WTC11 (cell line): ENCODE measurements at places on chromosomes 1 and 21.

- no peaks in the 10 kb centered on the region for H3K27me3 ChIP-seq
- no peak overlapping the region for H3K27ac ChIP-seq
- no peaks in the 10 kb centered on the region for H3K4me1 ChIP-seq
- H3K36me3 ChIP-seq = no peaks in the 10 kb centered on the region
- DNase-seq = no peak
These were observed 63.7 kb downstream of the MAP10 start for GRCh38 chr1:232868793-232869491.

DNA sequence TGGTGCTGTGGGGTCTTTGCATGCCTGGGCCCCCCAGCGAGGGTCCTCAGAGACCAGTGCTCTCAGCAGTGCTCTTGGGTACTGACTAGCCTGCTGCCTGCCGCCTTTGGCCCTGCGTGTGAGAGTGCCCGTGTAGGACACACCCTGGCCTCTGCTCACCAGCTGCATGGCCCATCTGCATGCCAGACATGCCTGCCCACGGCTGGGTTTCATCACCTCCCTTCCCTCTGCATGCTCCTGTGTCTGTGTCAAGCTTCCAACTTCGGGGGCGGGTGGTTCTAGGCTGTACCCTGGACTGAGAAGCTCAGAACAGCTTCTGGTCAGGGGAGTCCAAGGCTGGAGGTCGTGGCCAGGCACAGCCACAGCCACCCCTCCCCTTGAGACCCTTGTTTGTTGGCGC is 56.9 kb downstream of the PTPRF start:
- peak overlapping the region; percentile 48; the same call in 1 of the 2 replicates for H3K27ac ChIP-seq
- H3K27me3 ChIP-seq = no peaks in the 10 kb centered on the region
- no peaks in the 10 kb centered on the region for H3K4me1 ChIP-seq
- no peak overlapping the region for H3K4me3 ChIP-seq
- no peak for DNase-seq
- H3K36me3 ChIP-seq = peaks cover 21% of the 10 kb centered on the region; the same call in 1 of the 2 replicates

DNA sequence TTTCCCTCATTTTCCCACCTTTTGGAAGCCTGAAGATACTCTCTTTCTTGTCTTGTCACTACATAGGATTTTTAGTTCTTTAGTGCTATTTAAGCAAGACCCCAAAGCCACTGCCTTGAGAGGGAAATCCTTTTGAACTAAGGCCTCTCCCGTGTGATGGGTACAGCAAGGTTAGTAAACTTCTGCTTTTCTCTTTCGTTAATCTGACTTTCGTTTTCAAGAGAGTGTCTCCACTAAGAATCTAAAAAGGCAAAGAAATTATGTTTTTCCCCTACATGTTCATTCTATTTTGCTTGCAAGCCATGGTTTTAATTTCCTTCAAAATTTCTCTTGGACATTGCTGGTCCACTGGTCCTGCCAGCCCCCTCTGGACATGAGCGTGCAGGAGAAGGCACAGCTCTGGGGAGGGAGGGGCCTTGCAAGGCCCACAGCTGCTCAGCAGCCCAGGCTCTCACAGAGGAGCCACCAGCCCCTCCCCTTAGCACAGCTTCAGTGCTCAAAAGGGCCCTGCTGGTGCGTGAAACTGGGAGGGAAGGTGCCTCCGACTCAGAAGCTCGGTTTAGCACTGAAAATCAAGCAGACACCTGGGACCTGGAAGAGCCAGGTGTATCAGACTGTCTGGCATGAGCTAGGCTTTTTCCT is 210.9 kb upstream of the GALNT2 start:
- DNase-seq = no peak
- H3K4me3 ChIP-seq = no peak overlapping the region
- H3K36me3 ChIP-seq = no peaks in the 10 kb centered on the region
- H3K27ac ChIP-seq = no peak overlapping the region
- H3K4me1 ChIP-seq = peaks cover 3% of the 10 kb centered on the region
- no peaks in the 10 kb centered on the region for H3K27me3 ChIP-seq

GRCh38 chr1:17627239-17628052 is 87.9 kb downstream of the ARHGEF10L start:
- peaks cover 9% of the 10 kb centered on the region; the same call in 1 of the 2 replicates for H3K4me1 ChIP-seq
- no peak overlapping the region for H3K27ac ChIP-seq
- H3K36me3 ChIP-seq = peaks cover 18% of the 10 kb centered on the region
- H3K4me3 ChIP-seq = no peak overlapping the region
- no peaks in the 10 kb centered on the region for H3K27me3 ChIP-seq

DNA sequence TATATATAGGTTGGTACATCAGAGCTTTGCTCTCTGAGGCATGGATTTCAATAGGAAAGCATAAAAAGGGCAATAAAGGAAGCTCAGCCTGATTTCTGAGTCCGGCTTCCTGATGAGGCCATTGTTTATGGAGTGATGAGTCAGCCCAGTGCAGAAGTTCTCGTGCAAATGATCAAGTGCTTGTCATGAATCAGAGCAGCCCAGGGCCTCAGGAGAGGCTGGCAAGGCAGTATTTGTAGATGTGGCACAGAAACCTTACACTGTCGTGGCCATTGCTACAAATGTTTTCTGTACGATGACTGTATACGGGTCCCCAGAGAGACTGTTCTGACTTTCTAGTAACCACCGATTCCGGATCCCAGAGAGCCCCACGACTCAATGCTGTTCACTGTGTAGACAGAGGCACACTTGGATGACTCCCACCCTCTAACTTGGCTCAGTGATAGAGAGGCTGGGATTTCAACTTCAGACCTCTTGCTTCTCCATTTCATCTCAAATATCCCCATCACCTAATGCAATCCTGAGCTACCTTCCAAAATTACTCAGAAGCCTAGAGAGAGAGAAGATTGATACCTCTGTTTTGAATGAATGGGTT is 26.8 kb downstream of the UMODL1 start:
- no peaks in the 10 kb centered on the region for H3K4me1 ChIP-seq
- H3K4me3 ChIP-seq = no peak overlapping the region
- peaks cover 2% of the 10 kb centered on the region for H3K27me3 ChIP-seq

DNA sequence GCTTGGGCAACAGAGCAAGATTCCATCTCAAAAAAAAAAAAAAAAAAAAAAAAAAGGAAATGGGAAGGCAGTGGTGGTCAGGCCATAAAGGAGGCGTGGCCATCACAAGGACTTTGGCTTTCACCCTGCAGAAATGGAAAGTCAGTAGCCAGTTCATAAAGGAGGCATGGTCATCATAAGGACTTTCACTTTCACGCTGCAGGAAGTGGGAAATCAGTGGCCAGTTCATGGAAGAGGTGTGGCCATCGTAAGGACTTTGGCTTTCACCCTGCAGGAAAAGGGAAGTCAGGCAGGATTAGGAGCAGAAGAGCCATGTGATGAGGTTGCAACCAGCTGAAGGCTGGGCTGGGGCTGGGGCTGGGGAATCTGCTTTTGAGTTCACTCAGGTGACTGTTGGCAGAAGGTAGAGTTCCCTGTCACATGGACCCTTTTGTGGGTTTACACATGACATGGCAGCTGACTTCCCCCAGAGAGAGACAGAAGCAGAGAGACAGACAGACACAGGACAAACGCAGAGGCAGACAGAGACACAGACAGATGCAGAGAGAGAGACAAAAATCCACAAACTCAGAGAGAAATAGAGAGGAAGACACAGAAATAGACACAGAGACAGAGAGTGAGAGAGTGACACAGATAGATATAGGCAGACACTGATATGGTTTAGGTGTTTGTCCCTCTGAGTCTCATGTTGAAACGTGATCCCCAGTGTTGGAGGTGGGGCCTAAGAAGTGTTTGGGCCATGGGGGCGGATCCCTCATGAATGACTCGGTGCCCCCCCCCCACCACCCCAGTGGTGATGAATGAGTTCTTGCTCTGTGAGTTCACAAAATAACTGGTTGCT is 263.9 kb upstream of the KAZN start:
- peaks cover 21% of the 10 kb centered on the region for H3K4me1 ChIP-seq
- H3K4me3 ChIP-seq = no peak overlapping the region
- H3K36me3 ChIP-seq = 0 out of 2 replicates have a peak, but pooled peaks cover 5% of the 10 kb centered on the region
- peaks cover 3% of the 10 kb centered on the region for H3K27me3 ChIP-seq
- DNase-seq = no peak

DNA sequence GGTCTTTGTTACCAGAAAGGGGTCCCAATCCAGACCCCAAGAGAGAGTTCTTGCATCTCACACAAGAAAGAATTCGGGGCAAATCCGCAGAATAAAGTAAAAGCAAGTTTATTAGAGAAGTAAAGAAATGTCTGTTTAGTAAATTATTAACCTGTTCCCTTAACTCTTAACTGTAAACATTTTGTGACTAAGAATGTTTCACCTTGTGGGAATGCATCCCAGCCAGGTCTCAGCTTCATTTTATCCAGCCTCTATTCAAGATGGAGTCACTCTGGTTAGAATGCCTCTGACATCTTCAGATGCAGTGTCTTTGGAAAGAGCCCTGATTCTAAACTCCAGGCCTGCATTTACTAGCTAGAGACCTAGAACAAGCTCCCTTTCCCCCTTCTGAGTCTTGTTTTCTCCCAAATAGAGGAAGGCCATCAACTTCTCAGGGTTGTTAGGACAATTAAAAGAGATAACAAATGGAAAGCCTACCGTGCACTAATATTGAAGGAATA is 4.5 kb upstream of the FABP3 start:
- no peak overlapping the region for H3K27ac ChIP-seq
- no peak for DNase-seq
- no peaks in the 10 kb centered on the region for H3K36me3 ChIP-seq

GRCh38 chr1:65480684-65481405 is 60.4 kb downstream of the LEPR start:
- no peaks in the 10 kb centered on the region for H3K4me1 ChIP-seq
- no peaks in the 10 kb centered on the region; the same call in 1 of the 2 replicates for H3K27me3 ChIP-seq
- no peak for DNase-seq
- H3K36me3 ChIP-seq = no peaks in the 10 kb centered on the region

GRCh38 chr1:221886743-221887414 is 145.0 kb upstream of the DUSP10 start:
- no peak overlapping the region for H3K4me3 ChIP-seq
- DNase-seq = no peak
- H3K27me3 ChIP-seq = no peaks in the 10 kb centered on the region
- H3K36me3 ChIP-seq = no peaks in the 10 kb centered on the region
